A172 (cell line): ENCODE measurements at places on chromosomes 5 and 9. TPM values are rescaled to one million over a fixed set of nuclear protein-coding genes. Genes with fewer than 3 reads are reported as not detected.

The KCNV2 gene
- total RNA-seq: not detected in 2 replicates

The FOXE1 gene
- total RNA-seq: not detected in 2 replicates

GRCh38 chr9:134863306-134863902 is 17.2 kb upstream of the FCN2 start:
- peak; percentile 71 for DNase-seq

- DNase-seq: no peak
Observed at GRCh38 chr5:10746711-10747110, 14.3 kb downstream of the DAP start.
